Thoracic aorta (tissue), 2 donors: ENCODE measurements at places on chromosomes 11 and 22.

DNA sequence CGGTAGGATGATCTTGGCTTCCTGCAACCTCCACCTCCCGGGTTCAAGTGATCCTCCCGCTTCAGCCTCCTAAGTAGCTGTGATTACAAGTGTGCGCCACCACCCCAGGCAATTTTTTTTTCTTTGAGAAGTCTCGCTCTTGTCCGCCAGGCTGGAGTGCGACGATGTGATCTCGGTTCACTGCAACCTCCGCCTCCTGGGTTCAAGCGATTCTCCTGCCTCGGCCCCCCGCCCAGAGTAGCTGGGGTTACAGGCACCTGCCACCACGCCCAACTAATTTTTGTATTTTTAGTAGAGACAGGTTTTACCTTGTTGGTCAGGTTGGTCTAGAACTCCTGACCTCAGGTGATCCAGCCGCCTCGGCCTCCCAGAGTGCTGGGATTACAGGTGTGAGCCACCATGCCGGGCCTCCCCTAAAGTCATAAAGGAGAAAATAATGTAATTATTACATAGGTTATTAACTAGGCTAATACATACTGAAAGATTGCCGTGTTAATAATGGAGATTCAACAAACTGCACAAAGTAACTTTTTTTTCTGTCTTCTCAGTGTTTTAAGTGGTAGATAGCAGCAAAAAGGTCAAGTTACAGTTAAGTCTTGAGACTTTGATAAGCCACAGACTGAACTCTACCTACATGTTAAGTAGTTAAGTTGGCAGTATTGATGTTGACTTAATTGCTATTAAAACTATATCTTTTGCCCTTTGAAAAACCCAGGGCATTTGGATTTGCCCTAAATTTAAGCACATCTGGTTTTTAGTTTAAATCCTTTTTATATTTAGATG lies 3.9 kb downstream of the CAPRIN1 start:
- DNase-seq = no peak

- DNase-seq = no peak
Measured at GRCh38 chr11:79033833-79034232, 407.0 kb downstream of the TENM4 start.

- no peak for DNase-seq
Measured at GRCh38 chr11:125123947-125124617, 12.7 kb upstream of the TMEM218 start.

- no peak for DNase-seq
Measured at GRCh38 chr11:86547727-86548126, 124.7 kb downstream of the ME3 start.

- no peak for DNase-seq
Measured at GRCh38 chr11:58127350-58127749, 2.0 kb upstream of the OR9I1 start.

- DNase-seq = no peak
Measured at GRCh38 chr11:93529707-93530467, 13.3 kb downstream of the SMCO4 start.

DNA sequence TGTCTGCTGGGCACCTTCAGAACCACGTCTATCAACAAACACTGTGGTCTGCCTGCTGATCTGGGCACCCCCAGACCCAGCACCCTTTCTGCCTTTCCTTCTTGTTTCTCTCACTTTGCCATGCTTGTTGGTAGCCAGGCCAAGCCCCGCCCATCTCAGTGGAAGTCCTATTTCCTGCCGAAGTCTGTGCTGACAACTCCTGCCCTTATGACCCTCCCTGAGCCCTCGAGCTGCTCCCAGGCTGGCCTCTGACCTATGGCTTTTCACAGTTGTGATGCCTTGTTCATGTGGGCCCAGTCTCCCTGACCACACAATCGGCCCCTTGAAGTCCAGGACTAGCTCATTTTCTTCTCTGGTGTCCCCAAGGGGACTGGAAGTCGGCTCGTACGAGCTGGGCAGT lies 132.1 kb downstream of the DSCAML1 start:
- DNase-seq = no peak

- no peak for DNase-seq
Measured at GRCh38 chr11:36996795-36997194, 398.8 kb upstream of the RAG2 start.

GRCh38 chr11:96257036-96257435 lies 86.0 kb downstream of the MAML2 start:
- DNase-seq = no peak

GRCh38 chr22:38282397-38282796 lies 9.6 kb upstream of the TMEM184B start:
- DNase-seq = no peak

GRCh38 chr11:124760205-124760652 lies 1.9 kb downstream of the ESAM start:
- DNase-seq = no peak

GRCh38 chr11:78683774-78684173 lies 109.1 kb upstream of the NARS2 start:
- no peak for DNase-seq

GRCh38 chr22:16955678-16956210 lies 52.3 kb downstream of the GAB4 start:
- no peak for DNase-seq

- no peak for DNase-seq
Measured at GRCh38 chr11:115134926-115135325, 369.3 kb downstream of the CADM1 start.

DNA sequence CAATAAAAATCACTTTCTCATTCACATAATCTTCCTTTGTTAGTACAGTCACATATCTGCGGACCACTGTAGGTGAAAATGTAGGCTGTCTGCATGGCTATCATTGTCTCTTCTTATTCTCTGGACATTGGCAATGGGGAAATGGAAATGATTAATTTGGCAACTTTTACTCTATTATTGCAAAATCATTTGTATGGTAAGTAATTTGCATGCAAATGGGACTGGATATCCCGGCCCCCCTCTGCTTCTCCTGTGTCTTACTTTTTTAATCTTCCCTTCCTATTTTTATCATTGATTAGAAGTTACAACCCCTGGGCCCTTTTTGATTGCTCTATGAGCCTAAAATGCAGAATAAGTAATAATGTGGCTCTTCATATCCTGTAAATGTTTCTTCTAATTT lies 6.0 kb downstream of the GRK3 start:
- no peak for DNase-seq

DNA sequence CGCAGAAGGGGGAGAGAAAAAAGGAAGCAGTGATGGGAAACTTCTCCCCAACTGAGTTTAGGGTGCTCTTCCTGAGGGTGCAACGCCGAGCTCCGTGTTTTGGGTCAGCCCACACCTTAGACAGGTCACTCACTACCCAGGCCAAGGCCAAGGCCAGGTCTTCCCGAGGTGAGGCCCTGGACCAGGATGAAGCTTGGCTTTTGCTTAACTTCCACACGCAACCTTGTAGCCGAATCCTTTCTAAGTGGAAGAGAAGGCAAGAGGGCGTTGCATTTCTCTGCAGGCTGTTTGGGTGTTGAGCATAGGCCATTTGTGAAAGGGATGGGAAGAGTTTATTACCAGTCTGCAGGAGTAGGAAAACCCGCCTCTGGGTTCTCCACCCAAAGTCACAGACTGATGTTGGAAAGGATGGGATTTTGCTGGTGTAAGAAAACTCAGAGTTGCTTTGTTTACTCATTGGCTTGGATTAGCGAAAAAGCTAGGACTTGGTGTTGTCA lies 1.5 kb downstream of the KREMEN1 start:
- DNase-seq = no peak

DNA sequence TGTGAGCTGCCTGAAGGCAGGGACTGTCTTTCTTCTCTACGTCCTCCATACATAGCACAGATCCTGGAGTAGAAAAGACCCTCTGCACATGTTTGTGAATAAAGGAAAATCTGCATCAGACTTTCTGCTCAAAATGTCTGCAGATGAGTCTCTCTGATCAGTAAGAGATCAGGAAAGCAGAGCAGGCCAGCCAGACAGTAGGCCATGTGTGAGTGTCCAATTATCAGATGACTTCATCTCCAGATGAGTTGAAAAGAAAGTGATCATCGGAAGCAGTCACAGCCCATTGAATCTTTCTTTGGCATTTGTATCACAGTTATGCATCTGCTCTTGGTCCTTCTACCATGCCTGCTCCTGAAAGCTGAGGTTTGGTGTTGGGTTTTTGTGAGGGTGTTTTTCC lies 298.7 kb upstream of the NCAM1 start:
- DNase-seq = no peak

GRCh38 chr11:90241414-90241813 lies 18.6 kb upstream of the CHORDC1 start:
- DNase-seq = no peak

GRCh38 chr11:120188371-120188770 lies 22.5 kb upstream of the OAF start:
- no peak for DNase-seq

DNA sequence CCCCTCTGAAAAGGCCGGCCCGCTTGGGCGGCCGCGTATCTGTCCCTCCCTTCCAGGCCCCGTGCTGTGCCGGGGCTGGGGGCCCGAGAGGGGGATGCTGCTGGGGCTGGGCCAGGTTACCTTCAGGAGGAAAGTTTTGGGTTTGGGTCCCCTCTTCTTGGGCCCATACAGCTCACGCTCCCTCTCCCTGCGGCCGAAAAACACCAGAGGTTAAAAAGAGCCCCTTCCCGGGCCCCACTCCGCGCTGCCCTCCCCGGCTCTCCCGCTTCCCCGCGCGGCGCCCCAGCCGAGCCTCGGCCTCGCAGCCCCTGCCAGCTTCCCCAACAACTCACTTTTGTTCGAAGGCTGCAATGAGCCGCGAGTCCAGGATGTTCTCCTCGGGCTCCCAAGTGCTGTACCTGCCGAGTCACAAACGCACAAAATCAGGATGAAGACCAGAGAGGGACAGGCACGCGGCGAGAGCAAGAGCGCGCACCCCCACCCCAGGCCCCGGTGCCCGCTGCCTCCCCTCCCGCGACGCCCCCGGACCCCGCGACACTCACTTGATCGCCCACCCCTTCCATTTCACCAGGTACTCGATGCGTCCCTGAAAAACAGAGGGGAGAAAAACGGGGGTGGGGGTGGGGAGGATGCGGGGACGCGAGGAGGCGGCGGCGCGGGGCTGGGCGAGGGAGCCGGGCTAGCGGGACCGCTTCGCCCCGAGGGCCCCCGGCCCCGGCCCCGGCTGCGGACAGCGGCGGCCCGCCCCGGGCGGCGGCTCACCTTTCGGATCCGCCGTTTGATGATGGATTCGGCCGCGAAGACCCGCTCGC lies 450 bp downstream of the CBX6 start:
- no peak for DNase-seq

DNA sequence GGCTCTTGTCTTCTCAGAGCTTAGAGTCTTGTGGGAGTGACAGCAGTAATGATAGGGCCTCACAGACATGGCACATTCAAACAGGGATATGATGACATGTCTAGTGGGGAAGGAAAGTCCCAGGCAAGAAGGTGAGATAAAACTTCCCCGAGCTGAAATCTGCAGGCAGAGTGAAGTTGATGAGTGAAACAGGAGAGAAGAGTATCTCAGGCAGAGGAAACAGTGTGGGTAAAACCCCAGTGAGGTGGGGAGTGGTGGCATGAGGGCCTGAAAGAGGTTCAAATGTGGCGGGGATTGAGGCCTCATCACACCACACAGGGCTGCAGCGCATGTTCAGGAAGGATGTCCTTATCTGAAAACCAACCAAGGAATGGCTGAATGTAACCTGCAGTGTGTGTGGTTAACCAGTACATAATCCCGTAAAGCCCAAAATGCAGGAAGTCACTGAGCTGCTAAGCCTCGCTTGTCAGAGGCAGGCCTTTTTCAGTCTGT lies 153.8 kb upstream of the E2F8 start:
- DNase-seq = no peak

- no peak for DNase-seq
Measured at GRCh38 chr11:72229336-72229924, 4.9 kb downstream of the INPPL1 start.

DNA sequence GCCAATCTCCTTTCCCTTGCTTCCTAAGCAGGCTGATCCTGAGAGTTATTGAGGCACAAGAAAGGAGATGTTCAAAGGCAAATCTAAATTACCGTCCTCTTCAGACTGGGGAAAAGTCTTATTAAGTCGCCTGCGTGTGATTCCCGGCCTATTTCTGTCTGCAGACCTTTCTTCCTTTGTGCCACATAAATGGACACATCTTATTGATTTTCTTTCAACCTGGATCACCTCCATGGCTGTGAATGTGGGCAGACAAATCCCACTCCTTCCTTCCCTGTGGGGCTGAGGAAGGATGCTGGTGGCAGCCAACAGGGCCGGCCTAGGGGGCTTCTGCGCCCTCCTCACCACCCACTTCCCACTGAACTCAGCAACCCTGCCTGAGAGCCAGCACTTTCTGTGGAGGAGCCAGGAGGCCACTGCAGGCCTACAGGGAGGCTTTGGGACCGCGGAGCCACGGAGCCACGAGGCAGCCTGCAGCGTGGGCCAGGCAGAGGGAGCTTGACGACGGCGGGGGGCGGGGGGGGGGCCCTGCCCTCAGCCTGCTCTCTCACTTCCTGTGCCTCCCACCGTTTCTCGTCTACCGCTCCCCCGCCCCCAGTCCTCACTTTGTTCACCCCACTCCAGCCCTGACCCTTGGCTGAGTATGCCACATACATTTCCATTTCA lies 73.6 kb upstream of the LMO1 start:
- no peak for DNase-seq

DNA sequence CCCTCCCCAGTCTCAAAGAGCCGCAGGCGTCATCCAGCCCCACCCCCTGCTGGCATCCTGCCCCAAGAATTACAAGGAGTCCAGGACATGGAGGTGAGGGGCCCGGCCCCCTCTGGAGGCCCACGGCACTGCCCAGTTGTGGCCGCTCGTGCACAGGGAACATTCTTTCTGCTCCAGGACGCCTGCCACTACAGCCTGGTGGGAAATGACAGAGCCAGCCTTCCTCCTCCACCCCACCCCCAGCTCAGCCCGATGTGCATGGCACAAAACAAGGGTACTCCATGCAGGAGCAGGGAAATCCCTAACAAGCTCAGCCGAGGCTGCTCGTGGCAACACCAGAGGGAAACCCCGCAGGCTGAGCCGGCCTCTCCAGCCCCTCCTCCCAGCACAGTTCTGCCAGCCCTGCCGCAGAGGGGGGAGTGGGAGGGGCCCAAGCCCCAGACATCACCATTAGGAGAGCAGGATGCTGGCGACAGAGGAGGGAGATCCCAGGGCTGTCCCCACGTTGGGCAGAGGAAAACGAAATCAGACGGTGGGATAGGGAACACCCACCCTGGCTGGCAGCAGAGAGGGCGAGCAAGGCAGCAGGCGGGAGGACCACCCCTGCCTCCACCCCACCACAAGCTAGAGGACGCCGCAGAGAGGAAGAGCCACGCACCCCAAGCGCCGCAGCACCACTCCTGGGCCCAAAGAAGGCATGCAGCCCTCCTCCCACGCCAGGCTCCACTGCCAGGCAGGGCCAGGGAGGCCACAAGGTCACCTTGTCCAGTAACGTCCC lies 10.0 kb downstream of the IGSF9B start:
- DNase-seq = no peak
